ENCODE measurements at places on chromosomes 3 and 15. TPM values are rescaled to one million over a fixed set of nuclear protein-coding genes. Genes with fewer than 3 reads are reported as not detected.

DNA sequence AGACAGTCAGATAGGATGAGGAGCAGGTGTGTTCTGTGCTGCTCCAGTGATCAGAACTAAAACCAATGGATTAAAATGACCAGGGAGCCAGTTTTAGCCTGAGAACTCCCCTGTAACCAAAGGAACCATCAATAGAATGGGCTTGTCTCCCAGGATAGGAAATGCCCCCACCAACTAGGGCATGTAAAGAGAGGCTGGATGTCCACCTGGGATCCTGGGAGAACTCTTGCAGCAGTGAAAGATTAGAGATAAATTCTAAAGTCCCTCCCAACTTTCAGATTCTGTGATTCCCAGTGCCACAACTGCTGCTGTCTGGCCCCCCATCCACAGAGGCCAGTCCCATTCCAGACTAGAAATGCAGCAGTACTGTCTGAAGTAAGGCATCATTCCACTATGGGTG is 33.8 kb downstream of the HDC start:
- H3K27me3 ChIP-seq: no peaks in the 10 kb centered on the region
- no peaks in the 10 kb centered on the region for H3K36me3 ChIP-seq
- no peaks in the 10 kb centered on the region for H3K4me1 ChIP-seq
- no peak overlapping the region for H3K4me3 ChIP-seq
- DNase-seq: no peak
- no peak overlapping the region for H3K27ac ChIP-seq

GRCh38 chr15:72285402-72285801 is 13.0 kb upstream of the PARP6 start:
- H3K4me1 ChIP-seq: no peaks in the 10 kb centered on the region
- no peak overlapping the region for H3K27ac ChIP-seq
- DNase-seq: no peak
- no peaks in the 10 kb centered on the region for H3K36me3 ChIP-seq
- H3K27me3 ChIP-seq: no peaks in the 10 kb centered on the region

GRCh38 chr15:62348118-62348517 is 183.0 kb upstream of the C2CD4B start:
- H3K36me3 ChIP-seq: no peaks in the 10 kb centered on the region
- H3K4me3 ChIP-seq: no peak overlapping the region
- DNase-seq: no peak
- H3K4me1 ChIP-seq: no peaks in the 10 kb centered on the region

- no peaks in the 10 kb centered on the region for H3K4me1 ChIP-seq
- H3K27ac ChIP-seq: no peak overlapping the region
- no peak overlapping the region for H3K4me3 ChIP-seq
- H3K27me3 ChIP-seq: no peaks in the 10 kb centered on the region
Measured at GRCh38 chr15:58179741-58180381, 41.7 kb downstream of the AQP9 start.

- no peak overlapping the region for H3K4me3 ChIP-seq
- no peaks in the 10 kb centered on the region for H3K36me3 ChIP-seq
- H3K27ac ChIP-seq: no peak overlapping the region
- no peaks in the 10 kb centered on the region for H3K27me3 ChIP-seq
Measured at GRCh38 chr3:142445816-142446254, 2.0 kb downstream of the XRN1 start.

GRCh38 chr3:45817831-45818522 is 21.6 kb upstream of the SLC6A20 start:
- no peak overlapping the region for H3K27ac ChIP-seq
- H3K4me1 ChIP-seq: no peaks in the 10 kb centered on the region
- no peaks in the 10 kb centered on the region for H3K27me3 ChIP-seq
- no peak overlapping the region for H3K4me3 ChIP-seq
- DNase-seq: peak; percentile 54

- no peaks in the 10 kb centered on the region for H3K4me1 ChIP-seq
- DNase-seq: no peak
- H3K4me3 ChIP-seq: no peak overlapping the region
Measured at GRCh38 chr3:106425026-106425425, 556.2 kb upstream of the CBLB start.

DNA sequence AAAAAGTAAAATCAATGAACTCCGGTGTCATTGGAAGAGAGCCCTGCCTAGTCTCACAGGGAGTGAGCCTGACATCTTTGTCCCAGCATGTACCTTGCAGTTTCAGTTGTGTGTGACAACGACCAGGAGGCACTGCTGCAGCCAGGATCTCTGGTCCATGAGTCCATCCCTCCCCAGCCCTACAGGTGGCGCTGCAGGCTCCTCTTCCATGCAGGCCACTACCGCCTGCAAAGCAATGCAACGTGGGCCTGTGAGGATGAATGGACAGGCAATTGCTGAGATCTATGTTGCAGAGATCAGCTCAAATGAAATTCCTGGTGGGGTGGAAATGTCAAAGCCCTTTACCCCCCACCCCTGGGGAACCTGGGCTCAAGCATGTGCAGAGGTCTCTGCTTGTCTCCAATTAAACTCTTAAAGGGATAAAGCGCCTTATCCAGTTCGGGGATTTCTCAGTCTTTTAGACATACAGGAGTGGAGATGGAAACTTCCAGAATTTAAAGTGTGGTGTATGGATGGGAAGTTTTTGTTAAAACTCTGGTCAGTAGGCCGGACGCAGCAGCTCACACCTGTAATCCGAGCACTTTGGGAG is 35.8 kb downstream of the TKT start:
- H3K36me3 ChIP-seq: no peaks in the 10 kb centered on the region
- no peak overlapping the region for H3K4me3 ChIP-seq
- H3K4me1 ChIP-seq: no peaks in the 10 kb centered on the region
- no peak overlapping the region for H3K27ac ChIP-seq

- no peak for DNase-seq
- no peak overlapping the region for H3K4me3 ChIP-seq
- H3K4me1 ChIP-seq: no peaks in the 10 kb centered on the region
- no peak overlapping the region for H3K27ac ChIP-seq
- no peaks in the 10 kb centered on the region for H3K27me3 ChIP-seq
Measured at GRCh38 chr15:44397869-44398268, 29.6 kb upstream of the CTDSPL2 start.

EHHADH gene
- 6.1 TPM for total RNA-seq

SEMA3G gene
- 12.5 TPM for total RNA-seq

DNA sequence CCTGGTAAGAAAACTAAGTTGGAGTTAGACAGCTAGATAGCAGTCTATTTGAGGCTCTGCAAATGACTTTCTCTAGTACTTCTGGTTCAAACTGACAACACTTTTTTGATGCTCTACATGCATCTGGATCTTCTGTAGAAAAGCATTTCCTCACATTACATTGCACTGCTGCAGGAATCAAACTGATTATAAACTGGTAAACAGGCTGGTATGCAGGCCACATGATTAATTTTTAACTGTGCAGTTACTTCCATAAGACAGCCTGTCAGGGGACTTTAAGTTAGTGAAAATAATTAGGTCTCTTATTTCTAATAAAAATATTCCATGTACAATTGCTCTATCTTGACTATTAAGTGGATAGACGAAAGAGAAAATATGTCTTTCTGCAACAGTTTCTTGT is 550.0 kb upstream of the ALCAM start:
- no peaks in the 10 kb centered on the region for H3K36me3 ChIP-seq
- H3K4me1 ChIP-seq: no peaks in the 10 kb centered on the region
- peaks cover 2% of the 10 kb centered on the region for H3K27me3 ChIP-seq
- H3K4me3 ChIP-seq: no peak overlapping the region
- H3K27ac ChIP-seq: no peak overlapping the region
- DNase-seq: no peak

CYP1A2 gene
- not detected for total RNA-seq

PLA2G4B gene
- 6.7 TPM for total RNA-seq

GRCh38 chr3:130504701-130505100 is 12.3 kb upstream of the COL6A6 start:
- H3K4me3 ChIP-seq: no peak overlapping the region
- H3K36me3 ChIP-seq: no peaks in the 10 kb centered on the region
- H3K27ac ChIP-seq: no peak overlapping the region
- no peaks in the 10 kb centered on the region for H3K4me1 ChIP-seq
- no peaks in the 10 kb centered on the region for H3K27me3 ChIP-seq
- no peak for DNase-seq
